ENCODE measurements at places on chromosomes 13 and 19.

DNA sequence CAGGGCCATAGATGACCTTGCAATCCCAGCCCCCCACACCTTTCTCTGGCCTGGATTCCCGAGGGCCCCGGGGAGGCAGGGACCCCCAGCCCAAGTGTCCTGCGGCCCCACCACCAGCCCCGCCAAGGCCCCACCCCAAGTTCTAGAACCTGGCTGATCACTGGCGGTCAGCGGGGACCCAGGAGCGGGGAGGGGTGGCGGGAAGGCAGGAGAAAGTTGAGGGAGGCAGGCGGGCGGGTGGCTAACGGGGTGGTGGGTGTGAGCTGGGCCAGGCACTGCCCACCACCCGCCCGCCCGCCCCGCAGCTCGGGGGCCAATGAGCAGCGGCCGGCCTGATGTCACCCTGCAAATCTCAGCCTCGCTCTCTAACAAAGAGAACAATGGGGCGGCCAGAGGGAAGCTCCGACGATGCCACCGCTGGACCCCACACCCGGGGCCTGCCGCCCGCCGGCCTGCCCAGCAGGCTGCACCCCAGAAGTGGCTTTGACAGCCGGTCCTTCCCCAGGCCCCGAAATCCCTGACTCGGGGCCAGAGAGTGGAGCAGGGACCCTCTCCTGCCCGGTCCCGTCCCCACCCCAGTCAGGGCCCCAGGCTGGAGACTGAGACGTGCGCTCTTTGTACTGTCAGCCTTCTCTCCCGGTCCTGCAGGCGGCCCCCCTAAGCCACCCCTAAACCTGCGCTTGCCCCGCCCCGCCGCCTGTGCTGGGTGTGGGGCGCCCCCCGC lies 1.6 kb downstream of the MEX3D start:
- DNase-seq = no peak

DNA sequence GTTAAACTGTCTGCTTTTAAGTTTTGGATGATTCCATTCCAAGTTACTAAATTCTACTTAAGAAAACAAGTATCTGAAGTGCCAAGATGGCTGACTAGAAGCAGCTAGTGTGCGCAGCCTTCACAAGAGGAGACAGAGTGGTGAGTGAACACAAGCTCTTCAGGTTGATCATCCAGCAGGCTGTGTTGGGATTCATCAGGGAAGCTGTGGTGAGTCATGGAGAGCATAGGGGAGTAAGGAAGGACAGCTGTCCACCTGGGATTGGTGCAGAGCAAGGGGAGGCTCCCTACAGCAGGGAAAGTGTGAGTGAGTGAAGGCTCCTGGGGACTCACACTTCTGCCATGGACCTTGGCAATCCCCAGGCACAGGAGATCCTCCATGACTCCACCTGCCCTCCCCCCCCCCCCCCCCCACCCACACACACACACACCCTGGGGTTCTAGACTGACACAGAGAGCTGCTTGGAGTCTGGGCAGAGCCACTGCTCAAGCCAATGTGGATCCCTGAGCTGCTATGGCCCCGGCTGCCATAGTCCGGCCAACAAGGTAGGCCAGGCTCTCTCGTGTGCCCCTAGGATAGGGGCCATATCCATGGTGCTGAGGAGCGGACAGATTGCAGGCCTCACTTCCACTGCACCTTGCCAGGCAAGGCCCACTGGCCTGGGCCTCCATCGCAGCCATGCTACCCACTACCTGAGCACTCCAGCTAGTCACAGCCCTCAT lies 23.5 kb downstream of the SLC25A15 start:
- no peak for DNase-seq

DNA sequence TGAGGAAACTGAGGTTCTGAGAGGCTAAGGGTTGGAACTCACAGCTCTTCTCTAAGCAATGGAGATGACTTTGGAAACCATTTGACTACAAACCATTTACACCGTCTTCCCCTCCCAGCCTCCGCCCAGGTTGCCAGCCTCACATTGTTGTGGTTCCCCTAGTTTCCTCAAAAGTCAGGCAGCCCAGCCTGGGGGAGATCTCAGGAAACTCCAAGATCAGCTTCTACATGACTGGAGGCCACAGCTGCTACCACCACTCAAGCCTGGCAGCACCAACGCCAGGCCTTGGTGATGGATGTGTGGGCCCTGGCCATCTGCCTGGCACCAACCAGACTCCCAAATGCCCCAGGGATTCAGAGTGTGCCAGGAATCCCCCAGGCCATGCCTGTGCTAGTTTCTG lies 207.9 kb downstream of the TSHZ3 start:
- no peak for DNase-seq

DNA sequence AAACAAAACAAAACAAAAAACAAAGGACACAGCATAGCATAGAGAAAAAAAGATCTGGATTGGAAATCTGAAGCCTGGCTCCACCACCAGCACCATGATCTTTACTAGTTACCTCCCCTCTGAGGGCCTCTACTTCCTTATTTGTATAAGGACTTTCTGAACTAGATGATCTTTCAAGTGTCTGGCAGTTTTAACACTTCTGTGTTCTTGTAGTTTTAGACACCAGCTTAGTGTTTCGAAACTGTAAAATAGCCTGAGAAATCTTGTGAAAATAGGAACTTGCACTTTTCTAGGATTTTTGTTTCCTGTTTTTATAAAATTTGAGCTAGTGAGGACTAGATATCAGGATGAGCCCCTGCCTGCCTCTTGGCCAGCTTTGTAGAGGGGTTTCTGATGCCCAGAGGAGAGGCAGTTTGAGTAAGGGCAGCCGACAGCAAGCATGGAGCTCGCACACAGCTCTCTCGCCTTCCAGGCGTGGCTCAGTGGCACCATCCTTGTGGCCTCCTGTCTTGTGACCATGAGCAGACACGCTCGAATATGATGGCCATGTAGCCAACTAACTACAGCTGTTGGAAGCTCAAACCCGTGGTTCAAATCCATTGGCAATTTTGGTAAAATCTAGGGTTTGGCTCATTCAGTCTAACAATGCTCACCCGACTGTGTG lies 319.0 kb downstream of the KCNRG start:
- DNase-seq = no peak

DNA sequence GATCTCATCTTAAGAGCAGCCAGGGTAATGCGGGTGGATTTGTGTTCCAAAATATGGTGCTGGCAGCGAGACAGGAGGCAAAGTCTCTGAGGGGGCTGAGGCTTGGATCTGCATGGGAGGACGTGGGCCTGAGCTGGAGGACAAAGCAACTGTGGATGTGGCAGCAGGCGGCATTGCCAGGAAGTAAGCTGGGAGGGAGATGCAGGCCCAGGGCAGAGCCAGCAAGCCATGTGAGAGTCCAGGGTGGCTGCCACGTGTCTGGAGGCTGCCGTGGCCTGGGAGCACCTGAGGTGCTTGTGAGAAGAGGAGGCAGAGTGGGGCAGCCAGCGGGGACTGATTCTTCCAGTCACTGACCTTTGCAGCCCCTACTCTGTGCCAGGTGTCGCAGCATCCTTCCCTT lies 52.0 kb downstream of the DPF1 start:
- no peak for DNase-seq

DNA sequence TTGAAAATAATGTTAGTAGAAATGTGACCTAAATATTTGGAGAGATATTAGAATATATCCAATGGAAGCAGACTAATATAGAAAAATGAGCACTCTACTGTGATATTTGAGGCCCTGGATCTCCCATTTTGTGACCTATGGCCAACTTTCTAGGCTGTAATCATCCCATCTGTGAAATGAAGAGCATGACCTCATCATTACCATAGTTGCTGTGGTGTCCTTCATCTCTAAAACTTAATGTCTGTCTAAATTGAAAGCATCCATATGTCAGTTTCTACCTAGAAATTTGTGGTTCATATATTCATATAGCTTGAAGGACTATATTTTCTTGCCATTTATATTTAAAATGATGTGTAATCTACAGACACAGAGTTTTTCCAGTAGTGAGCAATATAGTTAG lies 41.6 kb downstream of the PAN3 start:
- no peak for DNase-seq

DNA sequence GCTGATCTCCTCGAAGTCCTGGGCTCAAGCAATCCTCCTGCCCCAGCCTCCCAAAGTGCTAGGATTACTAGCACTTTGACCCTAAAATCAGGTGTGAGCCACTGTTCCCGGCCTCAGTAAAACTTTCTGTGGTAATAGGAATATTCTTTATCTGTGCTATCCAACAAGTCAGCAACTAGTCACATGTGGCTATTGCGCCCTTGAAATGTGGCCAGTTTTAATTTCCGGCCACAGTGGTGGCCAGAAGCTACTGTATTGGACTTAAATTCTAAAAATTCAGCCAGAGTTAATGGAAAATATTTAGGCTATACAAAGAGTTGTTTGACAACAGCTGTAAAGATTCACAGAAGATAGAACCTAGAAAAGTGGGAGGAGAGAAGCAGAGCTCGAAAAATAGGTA lies 30.0 kb downstream of the KEAP1 start:
- DNase-seq = no peak

DNA sequence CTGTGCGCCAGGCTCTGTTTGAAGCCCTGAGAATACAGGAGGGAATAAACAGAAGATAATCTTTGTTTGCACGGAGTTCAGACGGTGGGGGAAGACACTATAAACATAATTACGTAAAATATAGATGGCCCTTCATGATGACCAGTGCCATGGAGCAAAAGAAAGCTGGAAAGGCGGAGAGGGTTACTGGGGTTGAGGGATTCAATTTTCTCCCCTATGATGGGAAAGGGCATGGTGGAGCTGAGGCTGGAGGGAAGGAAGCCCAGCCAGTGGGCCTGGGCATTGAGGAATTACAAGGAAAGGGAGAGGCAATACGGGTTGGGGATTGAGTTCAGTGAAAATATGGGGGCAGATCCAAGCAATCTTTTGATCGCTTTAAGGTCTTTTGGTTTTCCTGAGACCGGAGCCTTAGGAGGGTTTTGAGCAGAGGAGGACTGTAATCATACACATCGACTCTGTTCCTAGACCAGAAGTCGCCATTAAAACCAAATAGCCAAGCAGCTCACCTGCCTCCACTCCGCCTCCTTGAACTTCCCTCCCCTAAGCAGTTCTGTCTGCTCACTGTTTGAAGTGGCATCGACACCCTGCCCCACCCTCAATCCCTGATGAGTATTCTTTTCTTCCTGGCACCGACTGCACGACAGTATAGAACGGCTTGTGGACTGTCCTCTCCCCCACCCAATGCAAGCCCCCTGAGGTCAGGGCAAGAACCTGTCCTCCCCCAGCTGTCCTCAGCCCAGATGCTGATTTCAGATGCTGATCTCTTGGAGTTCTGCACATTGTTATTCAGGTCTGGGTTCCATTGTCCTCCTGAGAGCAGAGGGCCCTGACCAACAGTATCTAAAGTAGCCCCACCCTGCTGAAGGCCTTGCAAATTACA lies 813 bp upstream of the ZNF296 start:
- no peak for DNase-seq

DNA sequence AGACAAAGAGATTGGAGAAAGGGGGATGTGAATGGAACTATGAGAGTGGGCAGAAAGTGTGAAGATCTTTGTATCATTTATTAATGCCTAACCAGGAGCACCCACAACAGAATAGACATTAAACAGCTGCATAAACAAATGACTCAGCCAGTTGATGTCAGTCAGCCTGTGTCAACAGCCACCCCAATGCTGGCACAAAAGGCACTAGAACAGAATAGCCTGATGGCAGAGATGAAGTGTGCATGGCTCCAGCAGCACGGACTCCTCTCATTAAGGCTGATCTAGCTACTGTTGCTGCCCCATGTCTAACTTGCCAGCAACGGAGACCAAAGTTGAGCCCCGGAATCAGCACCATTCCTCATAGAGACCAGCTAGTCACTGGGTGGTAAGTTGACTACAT lies 7.8 kb downstream of the CPB2 start:
- no peak for DNase-seq

GRCh38 chr13:43749503-43749902 lies 37.3 kb downstream of the ENOX1 start:
- no peak for DNase-seq

DNA sequence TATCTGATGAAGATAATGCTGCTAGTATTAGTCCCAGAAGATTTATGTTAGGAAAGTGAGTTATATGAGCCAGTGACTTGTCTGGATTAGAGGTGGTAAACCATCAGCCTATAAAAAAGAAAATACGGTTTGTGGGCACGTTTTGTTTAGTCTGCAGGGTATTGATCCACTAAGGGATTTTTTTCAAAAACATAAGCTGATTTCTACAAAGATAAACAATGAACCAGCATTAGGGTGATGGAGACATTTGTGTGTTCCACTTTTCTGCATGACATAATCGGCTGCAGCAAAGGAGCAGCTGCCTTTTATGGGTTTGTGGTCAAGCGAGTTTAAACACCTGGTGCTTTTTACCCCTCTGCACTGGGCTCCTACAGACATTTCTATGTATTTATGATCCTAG lies 836.4 kb upstream of the GPC6 start:
- DNase-seq = no peak

- DNase-seq = no peak
Measured at GRCh38 chr19:10537668-10538067, 6.0 kb upstream of the ATG4D start.

DNA sequence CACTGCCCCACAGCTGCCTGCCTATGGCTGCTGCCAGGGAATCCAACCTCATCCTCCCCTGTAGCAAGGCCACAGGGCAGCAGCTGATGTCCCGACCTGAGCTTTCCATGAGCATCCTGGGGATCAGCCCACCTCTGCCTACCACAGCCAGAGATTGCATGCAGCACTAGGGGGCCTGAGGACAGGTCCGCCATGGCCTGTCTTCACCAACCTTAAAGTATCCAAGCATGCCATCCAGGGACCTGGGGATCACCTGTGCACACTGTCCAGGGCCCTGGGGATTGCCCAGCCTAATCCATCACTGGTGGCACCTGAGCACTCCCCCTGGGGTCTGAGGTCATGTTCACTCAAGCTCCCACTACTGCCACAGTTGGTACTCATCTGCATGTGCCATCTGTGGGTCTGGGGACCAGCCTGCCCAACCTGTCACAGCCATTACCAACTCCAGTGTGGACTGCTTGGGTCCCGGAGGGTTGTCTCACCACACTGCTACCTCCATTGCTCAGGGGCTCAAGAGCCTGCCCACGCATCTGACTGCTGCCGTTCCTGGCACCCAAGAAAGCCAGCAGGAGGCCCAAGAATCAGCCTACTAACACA lies 53.0 kb downstream of the KCTD15 start:
- DNase-seq = no peak

DNA sequence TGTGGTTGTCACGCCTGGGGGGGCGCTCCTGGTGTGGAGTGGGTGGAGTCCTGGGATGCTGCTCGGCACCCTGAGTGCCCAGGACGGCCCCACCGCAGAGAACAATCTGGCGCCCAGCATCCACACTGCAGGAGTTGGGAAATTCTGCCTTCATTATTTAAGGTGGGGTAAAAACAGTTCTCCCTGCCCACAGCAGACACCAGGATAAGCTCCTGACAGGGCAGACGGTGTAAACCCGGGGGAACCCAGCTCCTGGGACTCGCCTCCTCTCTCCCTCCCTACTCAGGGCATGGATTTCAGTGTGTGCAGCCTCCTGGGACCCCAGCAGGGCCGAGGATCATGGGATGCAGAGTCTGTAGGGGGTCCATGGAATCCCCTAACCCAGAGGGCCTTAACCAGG lies 7.7 kb upstream of the WDR18 start:
- no peak for DNase-seq

DNA sequence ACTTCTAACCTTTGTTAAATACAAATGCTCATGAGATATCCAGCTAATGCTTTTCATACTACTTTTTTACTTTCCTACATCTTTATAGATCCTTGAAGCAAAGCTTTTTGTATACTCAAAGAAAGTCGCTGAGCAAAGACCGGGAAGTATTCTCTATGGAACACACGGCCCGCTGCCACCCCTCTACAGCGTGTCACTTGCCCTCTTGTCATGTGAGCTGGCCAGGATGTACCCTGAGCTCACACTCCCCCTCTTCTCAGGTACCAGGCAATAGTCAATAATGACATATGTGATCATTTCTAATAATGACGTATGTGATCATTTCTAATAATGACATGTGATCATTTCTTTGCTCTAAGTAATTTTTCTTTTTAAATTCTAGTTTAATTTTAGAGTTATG lies 112.9 kb downstream of the ZAR1L start:
- no peak for DNase-seq
